Left renal cortex interstitium (tissue), 4 donors: ENCODE measurements at places on chromosomes 16 and 17. TPM values are rescaled to one million over a fixed set of nuclear protein-coding genes. Genes with fewer than 3 reads are reported as not detected.

DNA sequence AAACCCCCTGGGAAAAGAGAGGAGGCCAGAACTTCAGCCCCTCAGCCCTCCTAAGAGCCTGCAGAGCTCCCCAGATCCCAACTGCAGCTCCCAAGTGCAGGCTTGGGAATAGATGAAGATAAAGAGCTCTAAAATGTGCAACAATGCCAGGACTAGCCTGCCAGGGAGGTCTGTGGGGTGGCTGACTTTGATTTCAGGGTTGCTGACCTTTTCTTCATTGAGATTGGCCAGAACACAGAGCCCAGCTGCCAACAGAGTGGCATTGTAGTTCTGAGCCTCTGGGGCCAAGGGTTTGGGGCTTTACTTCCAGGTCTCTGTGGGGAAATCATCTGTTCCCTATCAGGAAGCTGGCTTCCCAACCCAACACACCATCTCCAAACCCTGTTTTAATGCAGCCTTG lies 120.6 kb downstream of the COPRS start:
- DNase-seq, result no peak

DNA sequence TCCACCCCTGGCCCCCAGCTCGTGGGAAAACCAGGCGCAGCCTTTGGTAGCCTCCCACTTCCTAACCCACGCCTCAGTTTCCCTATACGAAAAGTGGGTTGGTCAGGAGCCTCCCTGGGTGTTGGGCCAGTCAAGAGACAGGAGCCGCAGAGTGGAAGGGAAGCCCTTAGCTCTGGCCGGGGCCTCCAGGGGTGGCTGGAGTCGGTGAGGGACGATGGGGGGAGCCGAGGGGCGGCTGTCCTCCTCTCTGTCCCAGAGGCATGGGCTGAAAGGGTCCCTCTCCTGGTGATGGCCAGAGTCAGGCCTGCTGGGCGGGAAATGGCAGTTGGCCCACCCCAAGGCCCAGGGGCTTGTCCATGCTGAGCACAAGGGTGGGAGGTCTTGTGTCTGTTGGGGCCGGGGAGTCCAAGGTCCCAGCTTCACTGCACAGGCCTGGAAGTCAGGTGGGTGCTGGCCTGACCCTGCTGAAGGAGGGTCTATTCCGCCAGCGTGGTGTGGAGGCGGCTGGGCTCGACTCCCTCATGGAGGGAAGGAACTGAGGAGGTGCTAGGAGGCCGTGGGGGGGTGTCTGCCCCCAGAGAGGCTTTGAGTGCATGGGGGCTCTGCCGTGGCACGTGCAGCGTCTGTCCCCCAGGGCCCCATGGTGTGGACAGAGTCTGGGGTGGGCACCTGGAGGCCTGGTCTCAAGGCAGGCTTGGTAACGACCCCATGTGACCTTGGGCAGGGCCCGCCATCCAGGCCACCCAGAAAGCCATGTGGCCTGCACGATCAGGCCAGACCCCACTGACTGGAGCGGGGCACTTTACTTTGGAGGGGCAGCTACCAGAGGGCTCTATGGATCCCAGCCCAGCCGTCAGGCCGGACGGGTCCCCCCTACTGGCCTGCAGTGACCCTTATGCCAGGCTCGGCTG lies 1.1 kb downstream of the SLC16A3 start:
- DNase-seq, result no peak

DNA sequence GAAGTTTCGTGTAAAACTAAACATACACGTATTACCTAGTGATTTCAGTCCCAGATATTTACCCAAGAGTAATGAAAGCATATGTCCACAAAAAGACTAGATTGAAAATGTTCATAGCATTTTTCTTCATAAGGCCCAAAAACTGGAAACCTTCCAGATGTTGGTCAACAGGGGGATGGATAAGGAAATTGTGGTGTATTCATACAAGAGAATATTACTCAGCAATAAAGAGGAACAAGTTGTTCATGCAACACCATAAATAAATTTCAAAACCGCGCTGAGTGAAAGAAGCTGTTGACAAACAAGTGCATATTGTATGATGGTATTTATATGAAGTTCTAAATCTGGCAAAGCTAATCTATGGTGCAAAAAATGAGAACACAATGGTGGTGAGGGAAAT lies 54.1 kb upstream of the NFAT5 start:
- no peak for DNase-seq

- DNase-seq, result no peak
Observed at GRCh38 chr17:10631048-10631700, 25.9 kb downstream of the MYH3 start.

GRCh38 chr17:44763170-44763569 lies 4.4 kb downstream of the ADAM11 start:
- DNase-seq, result no peak

DNA sequence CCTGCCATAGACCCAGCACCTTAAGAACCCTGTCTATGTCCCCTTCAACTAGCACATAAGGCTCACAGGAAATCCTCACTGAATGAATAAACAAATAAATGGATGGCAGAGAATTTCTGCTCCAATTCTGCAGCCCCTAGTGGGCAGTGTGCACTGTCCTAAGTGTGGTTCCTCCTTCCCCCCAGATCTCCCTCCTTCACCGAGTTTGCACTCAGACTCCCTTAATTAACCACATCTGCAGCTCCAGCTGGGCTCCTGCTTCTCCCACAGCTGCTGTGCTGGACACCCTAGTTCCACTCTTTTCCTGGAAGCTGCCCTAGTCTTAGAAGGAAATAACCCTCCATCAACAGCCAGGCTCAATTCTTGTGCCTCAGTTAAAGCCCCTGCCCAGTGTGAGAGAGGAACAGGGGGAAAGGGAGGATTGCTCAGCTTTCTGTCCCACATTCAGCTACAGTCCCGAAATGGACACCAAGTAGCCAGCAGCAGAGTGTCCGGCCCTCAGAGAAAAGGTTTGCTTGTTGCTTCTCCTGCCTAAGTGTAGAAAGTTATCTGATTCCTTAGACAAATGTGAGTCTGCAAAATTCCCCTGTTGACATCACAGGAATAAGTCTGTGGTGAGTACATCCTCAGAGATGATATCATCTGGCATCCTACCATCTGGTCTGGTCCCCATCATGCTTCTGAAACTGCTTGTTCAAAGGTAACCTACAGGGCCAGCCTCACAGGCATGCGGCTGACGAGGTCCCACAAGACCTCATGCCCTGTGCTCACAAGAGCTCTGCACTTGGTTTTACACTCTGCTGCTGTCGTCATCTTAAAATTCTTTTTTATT lies 12.3 kb downstream of the LRRC3C start:
- no peak for DNase-seq

- no peak for DNase-seq
Observed at GRCh38 chr16:22763437-22764080, 50.4 kb upstream of the HS3ST2 start.

- DNase-seq, result no peak
Observed at GRCh38 chr17:17890773-17891759, 54.3 kb upstream of the SREBF1 start.

- no peak for DNase-seq
Observed at GRCh38 chr17:15398736-15399331, 57.4 kb upstream of the TEKT3 start.

DNA sequence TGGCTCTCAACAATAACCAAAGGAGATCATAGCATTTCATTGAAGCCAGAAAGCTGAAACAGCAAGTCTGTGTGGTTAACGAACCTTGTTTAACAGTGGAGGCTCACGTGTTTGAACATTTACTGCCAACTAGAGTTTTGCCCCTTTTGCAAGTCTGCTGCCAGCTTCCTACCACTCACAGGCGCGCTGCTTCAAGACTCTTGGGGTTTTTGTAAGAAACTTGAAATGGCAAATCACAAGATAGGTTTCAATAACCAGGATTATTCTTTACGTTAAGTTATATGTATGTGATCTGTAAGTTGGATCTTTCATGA lies 1.2 kb downstream of the SNTB2 start:
- no peak for DNase-seq

GRCh38 chr16:84718-85406 lies 6.8 kb downstream of the MPG start:
- DNase-seq, result no peak

- no peak for DNase-seq
Observed at GRCh38 chr17:42845918-42846593, 1.7 kb downstream of the AOC2 start.

- DNase-seq, result no peak
Observed at GRCh38 chr16:83100679-83101078, 473.9 kb downstream of the CDH13 start.

DNA sequence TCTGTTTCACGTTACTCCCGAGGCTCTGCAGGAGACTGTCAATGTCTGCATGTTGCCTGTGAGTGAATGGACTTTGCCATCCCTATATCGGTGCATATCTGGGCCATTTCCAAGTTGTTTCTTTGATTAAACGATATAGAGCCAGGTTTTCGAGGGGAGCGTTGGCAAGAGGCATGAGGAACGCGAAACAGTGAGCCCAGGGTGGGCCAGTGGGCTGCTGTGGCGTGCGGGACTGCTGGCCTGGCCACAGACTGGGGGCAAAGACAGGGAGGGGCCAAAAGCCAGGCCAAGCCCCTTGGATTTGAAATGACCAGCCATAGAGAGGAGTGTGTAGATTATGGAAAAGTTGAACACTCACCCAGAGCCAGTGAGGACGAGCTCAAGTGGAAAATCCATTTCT lies 3.5 kb downstream of the CRHR1 start:
- DNase-seq, result no peak

GRCh38 chr17:14270508-14270907 lies 30.4 kb upstream of the HS3ST3B1 start:
- no peak for DNase-seq

- no peak for DNase-seq
Observed at GRCh38 chr17:47935961-47936360, 5.4 kb upstream of the PNPO start.

DNA sequence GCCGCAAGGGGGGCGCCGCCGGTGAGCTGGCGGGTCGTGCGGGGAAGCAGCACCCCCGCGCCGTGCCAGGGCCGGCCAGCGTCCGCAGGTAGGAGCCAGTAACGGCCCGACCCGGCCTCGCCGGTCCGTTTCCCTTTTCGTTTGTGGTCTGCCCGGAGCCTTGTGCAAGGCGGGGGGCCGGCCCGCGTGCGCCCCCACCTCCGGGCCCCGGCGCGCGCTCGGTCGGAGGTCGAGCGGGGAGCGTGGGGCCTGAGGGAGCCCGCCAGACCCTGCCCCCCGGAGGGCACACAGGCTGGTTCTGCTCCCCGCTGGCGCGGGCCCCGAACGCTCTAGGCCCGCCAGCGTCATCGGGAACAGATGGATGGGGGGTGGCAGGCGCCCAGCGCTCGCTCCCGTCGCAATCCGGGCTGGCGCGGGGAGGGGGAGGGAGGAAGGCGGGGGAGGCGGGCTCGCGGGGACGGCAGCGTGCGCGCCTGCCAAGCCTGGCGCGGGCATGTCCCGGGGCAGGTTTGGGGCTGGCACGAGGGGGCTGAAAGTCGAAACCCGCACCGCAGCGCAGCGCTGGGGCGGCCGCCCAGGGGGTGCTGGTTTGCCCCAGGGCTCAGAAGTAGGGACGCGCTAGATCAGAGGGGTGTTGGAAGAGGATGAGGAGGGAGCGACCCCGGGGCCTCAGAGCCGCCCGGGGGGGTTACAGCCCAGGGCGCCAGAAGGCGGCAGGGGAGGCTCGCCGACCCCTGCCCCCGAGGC lies 1.5 kb upstream of the GSE1 start:
- DNase-seq, result no peak

GRCh38 chr17:45230410-45230786 lies 8.7 kb downstream of the FMNL1 start:
- DNase-seq, result no peak

DNA sequence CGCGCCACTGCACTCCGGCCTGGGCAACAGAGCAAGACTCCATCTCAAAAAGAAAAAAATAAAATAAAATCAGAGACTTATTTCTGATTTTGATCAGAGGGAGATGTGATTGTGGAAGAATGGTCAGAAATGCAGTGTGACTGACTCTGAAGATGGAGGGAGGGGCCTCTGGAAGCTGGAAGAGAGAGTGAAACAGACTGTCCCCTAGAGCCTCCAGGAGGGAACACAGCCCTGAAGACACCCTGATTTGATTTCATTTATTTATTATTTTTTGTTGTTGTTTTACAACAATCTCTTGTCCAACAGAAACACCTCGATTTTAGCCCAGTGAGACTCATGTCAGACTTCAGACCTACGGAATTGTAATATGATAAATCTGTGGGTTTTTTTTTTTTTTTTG lies 26.1 kb downstream of the BCL7C start:
- no peak for DNase-seq

DNA sequence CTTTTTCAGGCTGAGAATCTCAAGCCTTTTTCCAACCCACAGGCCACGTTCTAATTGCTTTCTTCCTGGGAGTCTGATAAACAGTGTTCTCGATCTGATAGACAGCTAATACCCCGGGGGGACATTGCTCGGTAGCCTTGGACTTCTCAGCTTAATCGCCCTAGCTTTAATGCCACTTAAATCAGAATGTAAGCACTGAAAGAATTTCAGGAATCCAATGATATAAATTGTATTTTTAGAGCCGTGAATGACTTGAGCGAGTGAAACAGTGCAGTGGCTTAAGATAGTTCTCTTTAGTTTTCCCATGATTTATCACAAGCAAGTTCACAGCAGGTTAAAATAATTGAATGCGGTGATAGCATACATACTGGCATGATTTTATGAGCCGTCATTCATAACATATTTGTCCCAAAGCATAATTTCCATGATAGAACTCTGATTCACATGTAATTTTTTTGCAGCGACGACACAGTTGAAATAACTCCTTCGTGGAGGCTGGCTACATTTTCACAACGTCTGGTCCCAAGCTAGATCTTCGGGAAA lies 116.1 kb upstream of the MYOCD start:
- DNase-seq, result no peak

DNA sequence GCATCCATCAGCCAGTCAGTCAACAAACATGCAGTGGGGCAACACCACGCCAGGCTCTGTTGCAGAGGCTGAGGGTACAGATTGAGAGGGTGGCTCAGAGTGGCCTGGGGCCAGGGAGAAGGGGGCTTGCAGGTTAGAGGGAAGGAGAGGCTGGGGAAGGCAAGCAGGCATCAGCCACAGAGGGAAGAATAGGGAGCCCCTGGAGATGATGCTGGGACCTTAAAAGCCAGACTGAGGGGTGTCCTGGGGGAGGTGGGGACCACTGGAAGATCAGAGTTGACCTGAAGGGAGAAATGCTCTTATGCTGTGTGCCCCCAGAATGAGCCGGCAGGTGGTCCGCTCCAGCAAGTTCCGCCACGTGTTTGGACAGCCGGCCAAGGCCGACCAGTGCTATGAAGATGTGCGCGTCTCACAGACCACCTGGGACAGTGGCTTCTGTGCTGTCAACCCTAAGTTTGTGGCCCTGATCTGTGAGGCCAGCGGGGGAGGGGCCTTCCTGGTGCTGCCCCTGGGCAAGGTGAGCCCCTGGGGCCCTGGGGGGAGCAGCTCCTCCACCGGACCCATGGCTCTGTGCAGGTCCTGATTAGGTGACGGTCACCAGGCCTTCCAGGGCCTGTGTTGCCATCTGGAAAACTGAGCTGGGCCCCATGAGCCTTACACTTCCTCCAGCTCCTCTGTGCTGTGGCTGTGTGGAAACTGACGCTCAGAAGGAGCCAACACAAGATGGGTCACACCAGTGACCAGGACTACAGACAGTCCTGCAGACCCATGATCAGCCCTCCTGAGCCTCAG lies 1.7 kb downstream of the CORO1A start:
- no peak for DNase-seq

- no peak for DNase-seq
Observed at GRCh38 chr16:82621781-82622180, 5.0 kb upstream of the CDH13 start.

GRCh38 chr16:26195225-26195624 lies 503.5 kb downstream of the HS3ST4 start:
- no peak for DNase-seq

- no peak for DNase-seq
Observed at GRCh38 chr16:4384509-4384942, 12.9 kb downstream of the VASN start.

Gene CDRT15
- polyA plus RNA-seq, result 1.1 TPM

Gene NPIPB6
- 0.99 TPM for polyA plus RNA-seq

Gene CPHXL2
- not detected for polyA plus RNA-seq

Gene KRT23
- 2.3 TPM for polyA plus RNA-seq

Gene SCGB1C2
- 1.4 TPM for polyA plus RNA-seq

Gene TMED6
- polyA plus RNA-seq, result 2.0 TPM

Gene CRYBA1
- not detected for polyA plus RNA-seq

Gene GP1BA
- 2.2 TPM for polyA plus RNA-seq
